Neural crest cell (in vitro differentiated cells): ENCODE measurements at places on chromosomes 16 and 17. TPM values are rescaled to one million over a fixed set of nuclear protein-coding genes. Genes with fewer than 3 reads are reported as not detected.

The ANKRD40CL gene
- total RNA-seq = not detected in 2 replicates

DNA sequence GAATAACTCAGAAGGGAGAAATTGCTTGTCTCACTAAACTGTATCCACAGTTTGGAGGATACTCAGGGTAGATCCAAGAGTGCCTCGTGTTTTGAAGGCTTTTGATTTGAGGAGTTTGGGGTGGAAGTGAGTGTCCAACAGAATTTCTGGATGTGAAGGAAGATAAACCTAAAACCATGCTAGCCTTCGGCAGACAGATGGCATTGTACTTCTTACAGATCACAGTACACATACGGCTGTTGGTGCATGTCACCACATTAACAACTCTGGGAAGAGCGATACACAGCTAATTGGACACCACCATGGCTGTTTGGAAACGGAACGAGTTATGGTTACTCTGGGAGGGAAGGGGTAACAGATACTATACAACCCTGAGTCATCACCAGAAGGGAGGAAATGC is 420.4 kb downstream of the GRIN2A start:
- no peak for DNase-seq

- DNase-seq = no peak
Observed at GRCh38 chr17:72122010-72122764, 1.4 kb downstream of the SOX9 start.

GRCh38 chr17:66925811-66926500 is 38.6 kb upstream of the CACNG4 start:
- no peak for DNase-seq
